ENCODE measurements at places on chromosomes 4 and X.

DNA sequence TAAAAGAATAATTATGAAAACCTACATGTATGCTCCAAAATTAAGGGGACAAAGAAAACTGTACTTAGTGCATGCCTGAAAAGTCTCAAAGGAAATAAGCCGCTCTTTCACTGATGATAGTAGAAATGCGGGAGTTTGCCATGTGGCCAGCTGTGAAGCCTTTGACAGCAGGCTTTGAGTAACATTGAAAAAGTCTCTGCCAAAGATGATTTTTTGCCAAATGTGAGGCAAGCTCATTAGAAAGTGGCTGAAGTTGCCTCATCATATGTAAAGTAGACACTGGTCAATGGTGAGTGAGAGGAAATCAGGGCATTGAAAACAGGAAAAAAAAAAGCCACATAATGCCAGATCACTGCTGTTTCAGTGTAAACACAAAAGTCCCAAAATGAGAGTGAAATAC lies 2360.1 kb downstream of the PCDH7 start:
- no peak for DNase-seq

- DNase-seq = no peak
Measured at GRCh38 chr4:163949976-163950601, 455.6 kb downstream of the TMA16 start.

DNA sequence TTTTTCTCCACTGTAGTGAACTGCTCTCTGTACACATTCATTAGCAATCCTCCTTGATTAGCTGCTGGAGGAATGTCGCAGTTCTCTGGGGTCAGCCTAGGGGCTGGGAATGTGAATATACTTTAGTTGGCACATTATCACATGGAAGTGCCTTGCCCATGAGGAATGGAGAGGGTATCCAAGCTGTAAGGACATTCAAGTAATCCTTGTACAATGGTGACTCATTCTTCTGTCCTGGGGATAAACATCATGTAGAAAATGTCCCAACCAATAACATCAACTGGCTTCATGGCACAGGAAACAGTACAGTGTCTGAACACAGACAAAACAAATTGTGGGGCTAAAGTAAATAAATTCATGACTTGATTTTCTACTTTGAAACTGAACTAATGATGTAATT lies 147.1 kb downstream of the GLRA2 start:
- DNase-seq = no peak

GRCh38 chr4:56360071-56360470 lies 27.2 kb downstream of the AASDH start:
- no peak for DNase-seq

Data from foreskin melanocyte (primary cell).